ENCODE measurements at places on chromosomes 7 and 10. TPM values are rescaled to one million over a fixed set of nuclear protein-coding genes. Genes with fewer than 3 reads are reported as not detected.

DNA sequence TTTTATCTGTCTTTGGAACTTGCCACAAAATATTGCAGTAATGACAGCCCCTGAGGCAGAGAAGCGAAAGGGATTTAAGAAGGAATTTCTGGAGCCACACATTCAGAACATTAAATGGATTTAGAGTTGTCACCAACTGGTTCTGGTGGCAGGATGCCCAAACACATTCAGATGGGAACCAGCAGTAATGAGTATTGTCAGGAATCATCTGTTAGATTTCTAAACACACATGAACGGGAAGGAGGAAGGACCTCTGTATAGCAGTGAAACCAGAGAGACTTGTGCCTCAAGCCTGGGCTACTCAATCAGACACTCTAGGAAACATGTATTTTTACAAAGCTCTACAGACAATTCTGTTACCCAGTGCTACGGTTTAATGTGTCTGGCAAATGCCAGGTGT is 103.8 kb upstream of the CCNY start:
- DNase-seq, result no peak

Gene WDFY4
- polyA plus RNA-seq, result 2.1 TPM

Gene OR2A25
- 0.22 TPM for polyA plus RNA-seq

DNA sequence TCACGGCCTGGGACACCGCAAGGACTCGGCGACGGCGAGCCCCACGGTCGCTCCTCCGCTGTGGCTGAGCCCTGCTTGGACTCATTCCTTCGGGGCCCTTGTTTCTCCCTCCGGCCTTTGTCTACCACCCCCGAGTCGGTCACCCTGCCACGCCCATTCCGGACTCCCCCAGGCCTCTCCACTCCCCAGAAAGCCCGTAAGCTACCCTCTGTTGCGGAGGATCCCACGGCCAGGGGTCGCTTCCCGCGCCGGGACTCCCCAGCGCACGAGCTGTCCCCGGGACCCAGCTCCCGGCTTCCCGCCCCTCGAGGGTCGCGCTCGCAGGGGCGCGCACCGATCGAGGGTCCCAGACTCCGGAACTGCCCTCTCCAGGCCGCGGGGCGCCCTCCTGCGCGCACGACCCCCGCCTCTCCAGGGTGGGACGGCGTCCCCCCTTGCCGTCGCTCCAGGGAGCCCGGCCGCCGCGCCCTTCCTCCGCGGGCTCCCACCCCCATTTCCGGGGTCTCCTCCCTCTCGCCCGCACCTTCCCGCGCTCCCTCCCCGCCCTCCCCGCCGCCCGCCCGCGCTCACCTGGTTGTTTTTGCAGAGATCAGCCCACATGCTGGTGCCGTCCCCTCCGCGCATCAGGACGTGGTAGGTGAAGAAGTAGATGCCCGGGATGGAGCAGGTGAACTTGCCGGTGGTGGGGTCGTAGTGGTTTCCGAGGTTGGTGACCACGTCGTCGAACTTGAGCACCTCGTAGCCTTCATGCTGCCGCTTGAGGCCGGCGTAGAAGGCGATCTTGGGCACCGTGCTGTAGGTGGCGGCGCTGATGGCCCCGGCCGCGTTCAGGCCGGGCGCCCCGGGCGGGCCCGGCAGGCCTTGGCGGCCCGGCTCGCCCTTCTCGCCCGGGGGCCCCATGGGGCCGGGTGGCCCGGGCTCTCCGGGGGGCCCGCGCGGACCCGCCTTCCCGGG is 1.5 kb downstream of the C1QL3 start:
- DNase-seq, result no peak

DNA sequence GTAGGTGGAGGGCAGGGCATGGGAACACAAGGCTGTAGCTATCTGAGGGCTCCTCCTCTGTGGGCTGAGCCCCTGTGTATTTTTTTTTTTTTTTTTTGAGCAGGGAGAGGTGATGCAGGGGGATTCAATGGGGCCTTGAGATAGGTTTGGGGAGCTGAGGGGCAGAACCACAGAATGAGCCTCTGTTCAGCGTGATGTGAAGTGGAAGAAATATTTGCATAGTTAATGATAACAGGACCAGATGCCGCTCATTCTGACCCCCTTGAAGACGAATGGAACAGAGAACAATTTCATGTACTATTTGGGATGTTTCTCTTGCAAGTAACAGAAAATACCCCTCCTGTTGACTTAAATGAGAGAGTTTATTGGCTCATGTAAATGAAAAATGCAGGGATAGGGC is 69.7 kb upstream of the EMX2 start:
- no peak for DNase-seq

- DNase-seq, result no peak
These were observed 7.7 kb upstream of the TRUB1 start for GRCh38 chr10:114930320-114930719.

Gene PAPOLB
- polyA plus RNA-seq, result 0.18 TPM
